ENCODE measurements at places on chromosomes 13 and 19.

DNA sequence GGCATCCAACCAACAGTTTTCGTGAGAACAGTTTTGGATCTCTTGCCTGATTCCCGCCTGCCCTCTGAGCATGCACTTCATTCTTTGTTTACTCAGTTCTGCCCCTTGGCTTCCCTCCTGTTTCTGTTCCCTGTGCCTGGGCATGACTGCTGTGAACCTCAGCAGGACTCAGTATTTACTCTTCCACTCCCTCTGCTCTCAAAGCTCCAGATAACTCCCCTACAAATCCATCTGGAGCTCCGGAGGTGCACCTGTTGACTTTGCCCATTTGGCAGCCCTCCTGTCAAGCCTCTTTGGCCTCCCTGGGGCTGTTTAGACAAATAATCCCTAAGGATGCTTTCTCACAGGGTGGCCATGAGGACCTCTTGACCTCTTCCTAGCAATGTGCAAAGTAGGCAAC, 34.2 kb upstream of the ARGLU1 start:
- no peak for DNase-seq

GRCh38 chr19:56991912-56992311, 127.9 kb upstream of the USP29 start:
- no peak for DNase-seq

- DNase-seq = no peak
These were observed at the start of gene CEACAM6 for GRCh38 chr19:41755328-41755913. CEACAM6 (plus strand) TSS chr19:41755530; CDS start chr19:41755639, 109 bp downstream.

DNA sequence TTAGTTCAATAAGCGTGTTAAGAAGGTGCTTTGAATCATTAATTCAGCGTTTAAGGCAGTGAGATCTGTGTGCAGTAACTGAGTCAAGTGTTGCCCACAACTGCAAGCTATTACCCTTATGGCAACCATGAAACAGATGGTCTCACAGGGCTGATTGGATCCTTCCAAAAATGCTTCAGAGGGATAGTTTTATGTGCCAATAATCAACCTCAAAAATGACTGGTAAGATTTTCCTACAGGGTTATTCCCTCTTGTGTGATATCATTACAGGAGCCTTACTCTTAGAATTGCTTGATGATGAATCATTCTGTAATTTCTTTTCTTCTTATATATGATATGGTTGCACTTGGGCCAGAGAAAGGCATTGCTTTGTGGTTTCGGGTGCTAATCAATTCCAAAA, 1299.2 kb upstream of the ATXN8OS start:
- no peak for DNase-seq

- DNase-seq = no peak
These were observed 16.2 kb upstream of the MIR17HG start for GRCh38 chr13:91331047-91331915.

- no peak for DNase-seq
These were observed 19.5 kb upstream of the MEIS3 start for GRCh38 chr19:47438793-47439220.

DNA sequence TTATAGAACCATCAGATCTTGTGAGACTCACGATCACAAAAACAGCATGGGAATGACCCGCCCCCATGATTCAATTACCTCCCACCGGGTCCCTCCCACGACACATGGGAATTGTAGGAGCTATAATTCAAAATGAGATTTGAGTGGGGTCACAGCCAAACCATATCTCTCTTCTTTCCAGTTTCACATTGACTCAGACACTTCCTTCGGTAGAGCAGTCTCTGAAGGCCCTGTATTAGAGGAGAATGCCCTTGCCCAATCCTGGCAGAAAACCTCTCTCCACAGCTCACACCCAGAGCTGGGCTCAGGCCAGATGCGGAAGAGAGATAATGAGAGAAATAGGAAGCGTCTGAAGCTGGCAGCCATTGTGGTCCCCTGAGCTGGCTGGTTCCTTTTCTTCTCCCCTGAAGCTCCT, 72.4 kb upstream of the CLDN10 start:
- no peak for DNase-seq

DNA sequence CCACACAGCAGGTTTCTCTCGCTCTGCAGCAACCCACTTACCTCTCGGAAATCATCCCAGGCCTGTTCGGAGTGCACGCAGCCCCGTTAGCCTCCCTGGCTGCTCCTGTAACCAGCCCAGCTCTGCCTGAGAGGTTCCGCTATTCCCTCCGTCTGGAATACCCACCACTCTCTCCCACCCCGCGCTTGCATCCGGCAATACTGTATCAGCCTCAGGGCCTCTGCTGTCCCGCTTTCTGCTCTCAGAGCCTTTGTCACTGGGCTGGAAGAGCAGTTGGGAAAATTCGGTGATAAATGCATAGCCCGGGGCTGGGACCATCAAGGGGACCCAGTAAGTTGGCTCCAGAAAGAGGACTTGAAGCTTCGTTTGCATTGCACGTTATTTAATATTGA, 759 bp upstream of the TLE6 start:
- no peak for DNase-seq

GRCh38 chr19:13132471-13133180, 14.6 kb downstream of the NACC1 start:
- DNase-seq = peak; percentile 27
